Posterior cingulate gyrus (tissue), 11 donors: ENCODE measurements at places on chromosomes 3 and 15.

DNA sequence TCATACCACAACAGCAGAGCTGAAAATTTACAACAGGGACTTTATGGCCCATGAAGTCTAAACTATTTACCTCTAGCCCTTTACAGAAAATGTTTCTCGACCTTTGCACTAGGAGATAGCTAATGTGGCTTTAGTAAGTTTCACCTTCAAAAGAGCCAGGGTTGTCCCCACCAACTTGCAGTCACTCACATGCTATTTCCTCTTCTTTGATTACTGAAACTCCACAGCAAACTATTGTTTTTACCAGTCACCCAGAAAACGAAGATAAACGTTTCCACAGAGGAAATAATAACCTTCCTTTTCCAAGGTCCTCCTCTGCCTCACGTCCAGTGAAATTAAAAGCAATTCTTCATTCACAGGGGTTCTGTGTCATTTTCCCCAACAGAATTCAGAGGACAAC is 48.2 kb downstream of the WWTR1 start:
- no peak for DNase-seq

GRCh38 chr3:58570851-58571250 is 6.3 kb downstream of the FAM107A start:
- no peak for DNase-seq

GRCh38 chr3:192869131-192870031 is 48.3 kb downstream of the MB21D2 start:
- DNase-seq, result no peak

DNA sequence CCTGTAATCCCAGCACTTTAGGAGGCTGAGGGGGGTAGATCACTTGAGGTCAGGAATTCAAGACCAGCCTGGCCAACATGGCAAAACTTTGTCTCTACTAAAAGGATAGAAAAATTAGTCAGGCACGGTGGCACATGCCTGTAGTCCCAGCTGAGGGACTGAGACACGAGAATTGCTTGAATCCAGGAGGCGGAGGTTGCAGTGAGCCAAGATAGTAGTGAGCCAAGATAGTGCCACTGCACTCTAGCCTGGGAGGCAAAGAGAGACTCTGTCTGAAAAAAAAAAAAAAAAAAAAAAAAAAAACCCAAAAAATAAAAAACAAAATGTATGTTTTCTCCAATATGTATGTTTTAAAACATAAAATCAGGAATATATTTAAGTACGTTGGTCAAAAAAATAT is 16.3 kb downstream of the TARS3 start:
- DNase-seq, result no peak

- no peak for DNase-seq
Observed at GRCh38 chr15:77493324-77493907, 72.7 kb downstream of the HMG20A start.

GRCh38 chr15:98422130-98422478 is 226.2 kb upstream of the IGF1R start:
- DNase-seq, result no peak

DNA sequence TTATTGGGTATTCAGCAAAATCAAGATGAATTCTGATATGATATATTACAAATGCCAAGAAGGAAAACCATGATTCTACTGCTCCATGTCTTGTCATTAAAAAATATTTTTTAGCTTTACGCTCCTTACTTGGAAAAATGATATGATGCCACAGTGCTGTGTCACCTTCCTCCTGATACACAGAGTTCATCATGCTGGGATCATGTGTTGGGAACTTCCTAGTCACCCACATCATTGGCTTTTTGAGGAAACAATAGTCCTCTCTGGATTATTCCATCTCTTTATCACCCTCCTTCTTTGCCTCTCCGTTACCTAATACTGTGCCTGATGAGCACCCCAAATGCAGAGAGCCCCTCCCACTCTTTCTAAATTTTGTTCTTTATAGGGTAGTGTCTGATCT is 94.3 kb upstream of the PFN2 start:
- no peak for DNase-seq

DNA sequence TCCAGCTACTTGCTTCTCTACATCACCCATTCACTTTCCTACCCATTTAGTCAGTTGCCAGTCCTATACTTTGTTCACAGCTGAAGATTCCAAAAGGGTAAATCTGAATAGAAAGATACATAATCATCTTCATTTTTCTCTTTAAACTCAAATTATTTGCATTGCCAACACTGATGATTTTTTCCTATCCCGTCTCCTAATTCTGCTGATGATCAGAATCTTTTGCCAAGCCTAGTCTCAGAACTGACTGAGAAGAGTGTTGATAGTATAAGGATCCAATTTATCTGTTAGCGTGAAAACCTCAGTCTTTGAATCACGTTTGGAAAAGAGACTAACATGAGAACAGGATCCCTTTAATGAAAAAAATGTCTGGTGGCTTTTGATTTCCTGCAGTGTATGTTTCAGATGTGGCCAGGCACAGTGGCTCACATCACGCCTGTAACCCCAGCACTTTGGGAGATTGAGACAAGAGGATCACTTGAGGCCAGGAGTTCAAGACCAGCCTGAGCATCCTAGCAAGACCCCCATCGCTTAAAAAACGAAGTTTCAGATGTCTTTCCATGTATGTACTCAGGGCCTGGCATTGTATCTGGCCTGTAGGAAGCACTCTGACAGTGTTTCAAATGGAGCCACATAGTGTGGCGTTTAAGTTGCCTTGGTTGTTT is 169.4 kb downstream of the KLHL25 start:
- DNase-seq, result no peak

DNA sequence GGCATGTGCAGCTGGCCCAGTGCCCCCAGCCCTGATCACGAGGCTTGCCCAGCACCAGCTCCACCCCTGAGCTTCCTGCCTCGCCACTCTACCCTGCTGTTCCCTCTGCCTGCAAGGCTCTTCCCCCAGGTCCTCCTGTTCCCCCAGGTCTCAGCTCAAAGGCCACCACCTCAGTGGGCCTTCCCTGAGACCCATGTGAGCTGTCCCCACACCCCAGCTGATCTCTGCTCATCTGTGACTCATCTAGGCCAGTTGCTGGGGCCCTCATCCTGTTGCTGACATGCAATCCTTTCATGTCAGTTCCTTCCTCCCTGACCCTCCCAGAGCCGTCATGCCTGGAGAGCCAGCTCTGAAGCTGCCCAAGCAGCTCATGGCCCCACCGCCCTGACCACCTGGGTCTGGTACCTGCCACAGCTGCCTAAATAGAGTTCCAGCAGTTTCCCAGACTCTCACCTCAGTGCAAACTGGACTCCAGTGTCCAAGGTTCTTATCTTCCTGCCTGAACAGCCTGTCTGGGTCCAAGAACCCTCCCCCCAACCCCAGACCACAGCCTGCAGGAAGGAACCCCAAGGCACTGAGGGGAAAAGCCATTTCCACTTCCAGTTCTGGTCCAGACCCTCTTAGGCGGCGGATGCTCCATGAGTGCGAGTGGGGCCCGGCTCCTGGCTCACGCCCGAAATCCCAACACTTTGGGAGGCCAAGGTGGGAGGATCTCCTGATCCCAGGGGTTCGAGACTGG is 116.6 kb upstream of the IQSEC1 start:
- DNase-seq, result no peak

DNA sequence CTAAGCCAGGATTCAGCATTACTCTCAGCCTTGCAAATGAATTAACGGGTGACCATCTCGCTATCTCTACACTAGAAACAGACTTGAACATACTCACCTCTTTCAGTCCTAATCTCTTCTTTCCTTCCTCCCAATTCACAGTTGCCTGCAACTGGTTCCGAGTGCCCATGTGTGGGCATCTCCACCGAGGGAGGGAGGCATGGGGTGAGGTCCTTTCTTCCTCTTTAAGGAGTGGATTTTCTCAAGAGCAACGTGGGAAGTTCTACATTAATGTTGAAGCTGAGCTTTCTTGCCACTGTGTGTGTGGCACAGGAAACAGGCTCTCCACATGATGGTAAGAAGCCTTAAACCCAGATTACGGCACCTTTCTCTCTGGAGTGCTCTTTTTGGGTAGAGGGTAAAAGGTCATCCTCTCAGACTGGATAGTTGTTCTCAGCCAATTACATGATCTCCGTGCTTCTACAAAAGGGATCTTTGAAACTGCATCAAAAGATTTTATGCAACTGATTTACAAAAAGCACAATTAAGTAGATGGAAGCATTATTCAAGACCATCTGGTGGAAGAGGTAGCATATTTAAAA is 286.8 kb upstream of the NR2F2 start:
- no peak for DNase-seq

DNA sequence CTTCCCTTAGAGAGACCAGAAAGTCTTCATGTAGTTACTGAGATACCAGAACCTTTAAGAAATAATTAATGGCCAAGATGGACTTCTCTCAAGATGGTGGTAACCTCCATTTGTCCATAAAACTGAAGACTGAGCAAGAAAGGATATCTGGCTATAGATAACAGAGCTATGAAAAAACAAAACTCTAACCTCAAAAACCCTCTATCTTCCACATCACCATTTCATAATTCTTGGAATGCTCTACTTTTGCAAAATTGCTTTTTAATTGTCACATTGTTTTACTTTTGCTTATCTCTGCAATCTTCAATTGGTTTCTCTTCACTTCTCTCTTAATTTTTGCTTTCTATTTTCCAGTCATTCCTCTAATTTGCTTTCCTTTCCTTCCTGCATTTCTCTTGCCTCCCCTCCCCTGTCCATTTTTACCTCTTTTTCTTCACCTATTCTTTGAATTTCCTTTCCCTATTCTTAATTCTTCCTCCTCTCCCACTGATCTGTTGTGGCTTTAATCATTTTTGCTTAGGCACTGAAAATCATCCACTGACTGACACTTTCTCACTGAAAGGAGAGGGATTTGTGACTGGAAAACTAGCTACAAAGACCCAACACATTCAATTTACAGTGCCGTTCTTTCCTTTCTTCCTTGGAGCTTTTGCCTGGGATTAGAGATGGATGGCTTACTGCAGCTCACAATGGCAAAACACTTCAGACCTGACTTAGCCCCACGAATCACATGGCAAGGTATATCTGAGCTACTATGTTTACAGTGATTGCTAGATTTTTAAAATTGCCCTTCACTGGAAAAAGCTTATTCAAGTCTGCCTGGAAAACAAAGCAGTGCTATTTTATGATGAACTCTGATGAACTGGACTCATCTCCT is 242.8 kb downstream of the CHST2 start:
- no peak for DNase-seq

GRCh38 chr3:9400616-9401015 is 3.2 kb downstream of the SETD5 start:
- no peak for DNase-seq

- DNase-seq, result no peak
Observed at GRCh38 chr15:41256577-41257038, 25.5 kb downstream of the CHP1 start.

DNA sequence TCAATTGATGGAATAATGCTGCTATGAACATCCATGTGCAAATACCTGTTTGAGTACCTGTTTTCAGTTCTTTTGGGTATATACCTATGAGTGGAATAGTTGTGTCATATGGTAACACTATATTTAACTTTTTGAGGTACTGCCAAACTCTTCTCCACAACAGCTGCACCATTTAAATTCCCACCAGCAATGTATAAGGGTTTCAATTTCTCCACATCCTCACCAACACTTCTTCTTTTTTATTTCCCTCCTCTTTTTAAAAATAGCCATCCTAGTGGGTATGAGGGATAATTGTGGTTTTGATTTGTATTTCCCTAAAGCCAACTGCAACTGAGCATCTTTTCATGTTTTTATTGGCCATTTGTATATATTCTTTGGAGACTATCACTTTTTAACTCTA is 31.3 kb upstream of the ARHGEF3 start:
- DNase-seq, result no peak

DNA sequence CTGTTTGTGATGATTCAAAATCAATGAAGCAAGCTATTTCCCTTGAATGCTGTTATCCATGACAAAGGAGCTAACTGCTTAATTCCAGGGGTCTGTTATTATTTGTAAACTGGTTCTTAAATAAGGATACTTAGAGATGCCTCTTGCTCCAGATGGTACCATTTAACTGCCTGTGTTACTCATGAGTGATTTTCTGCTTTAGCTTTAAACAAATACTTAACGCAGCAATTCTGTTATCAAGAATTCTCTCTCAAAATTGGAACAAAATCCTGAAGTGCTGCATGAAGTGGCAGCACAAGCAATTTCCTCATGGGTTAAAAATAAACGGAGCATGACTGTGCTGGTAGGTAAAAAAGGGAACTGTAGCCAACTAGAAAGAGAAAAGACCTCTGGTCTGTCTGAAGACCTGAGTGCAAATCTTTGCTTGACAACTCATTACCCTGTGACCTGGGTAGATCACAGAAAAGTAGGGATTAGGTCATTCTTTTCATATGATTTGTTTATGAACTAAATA is 62.5 kb upstream of the GBE1 start:
- DNase-seq, result no peak
